ENCODE measurements at places on chromosomes 6 and 20. TPM values are rescaled to one million over a fixed set of nuclear protein-coding genes. Genes with fewer than 3 reads are reported as not detected.

RPS21 gene
- 2,261 TPM for total RNA-seq

DNA sequence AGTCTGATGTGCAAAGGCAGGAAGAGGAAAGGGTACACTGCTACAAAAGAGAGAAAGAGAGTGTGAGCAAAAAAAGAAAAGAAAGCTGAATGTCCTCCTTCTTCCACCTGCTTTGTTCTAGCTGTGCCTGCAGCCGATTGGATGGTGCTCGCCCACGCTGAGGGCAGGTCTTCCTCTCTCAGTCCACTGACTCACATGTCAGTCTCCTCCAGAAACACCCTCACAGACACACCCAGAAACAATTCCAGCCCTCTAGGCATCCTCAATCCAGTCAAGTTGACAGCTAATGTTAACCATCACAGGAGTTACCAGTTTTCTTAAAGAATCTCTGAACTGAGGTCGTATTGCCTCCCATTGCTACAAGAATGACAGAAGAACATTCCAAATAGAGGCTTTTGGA is 411.9 kb upstream of the SASH1 start:
- no peak for DNase-seq

- no peak for DNase-seq
These were observed 148.8 kb downstream of the TFAP2A start for GRCh38 chr6:10266061-10266460.

DNA sequence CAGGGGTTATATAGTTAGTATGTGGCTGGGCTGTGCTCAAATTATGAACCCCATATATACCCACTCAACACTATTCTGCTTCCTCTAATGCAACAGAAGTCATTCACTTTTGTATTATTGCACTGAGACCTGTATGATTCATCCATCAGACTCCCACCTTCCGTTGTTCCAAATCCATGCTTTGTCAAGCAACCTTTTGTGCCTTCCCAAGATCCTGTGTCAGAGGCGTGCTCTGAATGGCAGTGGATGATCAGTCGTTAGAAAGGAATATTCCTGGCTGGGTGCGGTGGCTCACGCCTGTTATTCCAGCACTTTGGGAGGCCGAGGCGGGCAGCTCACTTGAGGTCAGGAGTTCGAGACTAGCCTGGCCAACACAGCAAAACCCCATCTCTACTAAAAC is 103.2 kb downstream of the SH3BGRL2 start:
- DNase-seq: no peak

DNA sequence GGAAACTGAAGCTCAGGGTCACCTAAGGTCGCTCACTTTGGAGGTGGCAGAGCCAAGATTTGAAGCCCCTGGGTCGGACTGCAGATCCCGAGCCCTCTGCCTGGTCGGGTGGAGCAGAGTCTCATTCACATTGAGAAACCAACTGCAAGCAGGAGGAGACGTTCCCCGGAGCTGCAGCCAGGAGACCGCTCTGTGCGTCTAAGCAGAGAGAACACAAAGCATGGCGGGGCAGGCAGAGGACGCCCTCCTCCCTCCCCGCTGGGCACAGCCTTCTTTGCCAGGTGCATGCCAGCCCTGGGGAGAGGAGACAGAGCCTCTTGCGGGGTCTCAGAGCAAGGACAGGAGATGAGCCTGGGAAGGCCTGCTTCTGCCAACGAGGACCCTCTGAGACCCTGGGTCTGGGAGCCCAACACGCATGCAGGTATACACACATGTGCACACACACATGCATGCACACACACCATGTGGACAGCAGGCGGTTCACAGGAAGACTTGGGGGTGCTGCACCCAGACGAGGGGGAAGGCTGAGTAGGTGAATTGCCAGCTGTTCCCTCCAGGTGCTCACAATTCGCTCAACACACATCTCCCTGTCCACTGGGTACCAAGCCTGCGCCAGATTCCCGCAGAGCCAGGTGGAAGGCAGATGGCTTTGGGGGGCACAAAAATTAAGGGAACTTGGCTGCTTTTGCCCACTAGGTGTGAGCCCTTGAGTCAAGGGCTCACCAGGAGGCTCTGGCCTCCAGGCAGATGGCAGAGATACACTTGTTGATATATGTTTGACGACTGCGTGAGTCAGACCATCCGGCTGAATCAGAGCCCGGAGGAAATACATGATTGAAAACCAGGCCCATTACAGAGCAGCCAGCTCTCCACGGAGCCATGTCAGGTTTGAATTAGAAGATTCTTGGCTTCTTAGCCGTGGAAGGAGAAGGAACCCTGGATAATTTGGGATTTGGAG is 5.5 kb upstream of the NTSR1 start:
- DNase-seq: peak; percentile 37

PPP1R16B gene
- total RNA-seq: 12.9 TPM

GRCh38 chr6:54810147-54810546 is 36.4 kb upstream of the FAM83B start:
- no peak for DNase-seq

ARG1 gene
- 1.3 TPM for total RNA-seq

KIF25 gene
- 0.28 TPM for total RNA-seq

MLIP gene
- not detected for total RNA-seq

- DNase-seq: no peak
These were observed 22.2 kb downstream of the TSHZ2 start for GRCh38 chr20:52994184-52994970.

CCDC170 gene
- 2.6 TPM for total RNA-seq

NNAT gene
- total RNA-seq: not detected

PNPLA1 gene
- not detected for total RNA-seq

DNA sequence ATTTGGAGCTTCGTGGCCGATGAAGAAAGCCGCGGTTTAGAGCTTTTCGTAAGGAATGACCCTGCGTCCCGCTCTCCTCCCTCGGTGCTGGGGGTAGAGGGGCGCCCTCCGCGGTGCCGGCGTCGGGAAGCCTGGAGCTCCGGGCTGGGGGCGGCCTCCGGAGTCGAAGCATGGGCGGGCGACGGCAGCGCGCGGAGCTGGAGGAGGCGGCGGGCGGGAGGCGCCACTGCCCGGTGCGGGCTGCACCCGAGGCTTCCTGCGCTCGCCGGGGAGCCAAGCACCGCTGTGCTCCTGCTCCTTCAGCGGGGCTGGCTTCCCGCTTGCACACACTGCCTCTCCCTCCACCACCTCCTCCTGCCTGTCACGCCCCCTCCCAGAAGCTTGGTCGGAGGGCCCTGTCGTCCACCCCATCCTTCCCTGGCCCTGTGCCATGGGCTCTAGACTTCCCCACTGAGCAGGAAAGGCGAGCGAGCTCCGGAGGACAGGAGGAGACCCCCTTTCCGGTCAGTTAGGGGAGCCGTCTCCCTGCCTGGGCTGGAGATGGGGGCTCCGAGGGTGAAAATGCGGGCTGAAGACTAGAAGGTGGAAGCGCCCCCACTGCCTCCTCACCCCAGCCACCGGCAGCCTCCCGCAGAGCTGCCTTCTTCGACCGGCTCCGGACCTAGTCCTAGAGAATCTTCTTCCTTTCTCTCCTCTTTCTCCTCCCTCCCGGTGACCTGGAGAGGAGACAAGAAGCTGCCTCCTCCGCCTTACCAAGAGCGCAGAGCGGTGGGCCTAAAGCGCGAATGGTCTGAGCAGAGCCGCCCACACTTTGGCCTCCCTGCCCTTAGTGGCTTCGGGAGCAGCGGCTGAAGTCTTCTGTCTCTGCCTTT is 1.8 kb downstream of the CDH4 start:
- no peak for DNase-seq

Data from uterus (tissue), 4 donors.